ENCODE measurements at places on chromosomes 1 and 21.

DNA sequence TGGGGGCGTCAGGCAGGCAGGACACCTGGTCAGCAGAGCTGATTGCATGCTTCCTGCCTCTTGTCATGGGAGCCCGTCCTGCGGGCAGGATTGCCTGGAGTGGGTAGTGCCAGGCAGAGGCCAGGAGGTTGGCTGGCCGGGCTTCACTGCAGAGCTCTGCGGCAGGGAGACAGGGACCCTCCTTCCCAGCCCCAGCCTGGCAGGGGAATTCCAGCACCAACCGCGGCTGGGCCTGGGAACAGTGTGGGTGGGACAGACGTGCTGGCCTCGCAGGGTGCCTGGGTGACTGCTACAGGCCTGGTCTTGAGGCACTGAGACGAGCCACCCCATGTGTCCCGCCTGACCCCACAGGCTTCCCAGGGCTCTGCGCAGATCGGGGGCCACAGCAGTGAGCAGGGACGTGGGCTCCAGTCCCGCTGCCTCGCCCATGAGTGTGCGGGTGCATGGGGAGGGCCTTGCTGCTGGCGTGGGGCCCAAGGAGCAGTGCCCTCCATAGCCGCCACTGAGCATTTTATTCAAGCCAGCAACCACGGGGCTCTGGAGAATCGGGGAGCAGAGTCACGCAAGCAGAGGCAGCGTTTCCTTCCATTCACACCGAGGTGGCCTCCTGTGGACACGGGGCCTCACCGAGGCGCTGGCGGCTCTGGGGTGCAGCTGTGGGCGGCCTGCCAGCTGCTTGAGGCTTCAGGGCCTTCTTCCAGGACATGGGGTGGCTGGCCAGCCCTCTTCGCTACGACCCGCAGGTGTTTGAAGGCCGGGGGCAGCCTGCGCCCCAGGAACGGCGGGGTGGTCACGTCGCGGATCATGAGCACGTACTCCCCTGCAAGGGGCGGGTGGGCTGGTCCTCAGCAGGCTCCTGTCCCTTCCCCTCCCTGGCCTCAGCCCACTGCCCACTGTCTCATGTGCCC is 70.3 kb downstream of the MORN1 start:
- DNase-seq: no peak

- DNase-seq: no peak
These were observed 12.0 kb downstream of the OTUD3 start for GRCh38 chr1:19894218-19894617.

GRCh38 chr1:107695341-107695740 is 269.6 kb downstream of the VAV3 start:
- DNase-seq: no peak

DNA sequence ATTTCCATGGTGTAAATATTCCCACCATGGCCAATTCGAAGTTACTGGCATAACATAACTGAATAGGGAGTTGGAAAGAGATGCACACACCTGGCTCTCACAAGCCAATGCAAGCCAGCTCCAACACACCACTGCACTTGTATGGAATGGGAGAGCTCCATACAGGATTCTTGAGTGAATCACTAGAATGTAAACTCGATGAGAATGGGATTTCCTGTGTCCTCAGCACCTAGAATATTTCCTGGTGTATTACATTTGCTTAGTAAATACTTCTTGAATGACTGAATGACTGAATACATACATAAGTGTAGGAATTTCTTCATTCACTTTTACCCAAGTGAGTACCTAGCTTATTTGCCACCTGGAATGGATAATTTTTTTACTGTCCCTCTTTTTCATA is 16.2 kb upstream of the PPIE start:
- no peak for DNase-seq

DNA sequence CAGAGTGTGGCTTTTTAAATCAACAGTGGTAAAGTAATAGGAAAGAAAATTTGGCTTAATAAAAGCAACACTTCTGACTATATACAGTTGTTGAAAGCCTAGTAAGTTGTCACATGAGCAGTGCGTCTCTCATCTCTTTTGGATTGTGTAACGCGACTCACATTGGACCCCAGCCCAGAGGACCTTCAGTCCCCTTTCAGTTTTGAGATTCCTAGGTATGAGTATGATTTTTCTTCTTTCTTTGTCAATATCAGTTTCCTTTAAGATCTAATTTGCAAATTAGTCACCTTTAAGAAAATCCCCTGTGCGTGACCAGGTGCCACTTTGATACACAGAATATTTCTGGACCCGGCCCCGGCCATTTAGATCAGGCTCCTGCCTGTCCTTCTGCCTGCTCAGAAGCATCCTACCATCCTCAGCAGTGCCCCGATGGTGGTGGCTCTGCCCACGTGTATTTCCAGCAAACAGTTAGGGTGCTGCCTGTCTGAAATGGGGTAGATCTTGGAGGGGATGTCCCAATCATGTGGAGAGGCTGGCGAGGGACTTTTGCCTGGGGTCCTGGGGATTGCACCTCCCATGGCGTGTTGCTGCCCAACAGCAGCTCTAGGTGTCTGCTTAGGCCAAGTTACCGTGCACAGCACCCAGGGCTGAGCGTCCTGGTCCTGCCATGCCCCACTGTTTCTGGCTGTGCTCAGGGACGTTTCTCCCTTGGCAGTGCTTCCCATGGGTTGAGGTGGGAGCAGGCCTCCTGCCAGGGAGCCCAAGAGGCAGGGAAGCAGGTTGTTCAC is 21.1 kb downstream of the SNAP47 start:
- no peak for DNase-seq

- no peak for DNase-seq
These were observed 61.9 kb downstream of the TIAM1 start for GRCh38 chr21:31282095-31282709.

- DNase-seq: peak; percentile 56
These were observed 86.8 kb downstream of the LRRC8C start for GRCh38 chr1:89719502-89720306.

DNA sequence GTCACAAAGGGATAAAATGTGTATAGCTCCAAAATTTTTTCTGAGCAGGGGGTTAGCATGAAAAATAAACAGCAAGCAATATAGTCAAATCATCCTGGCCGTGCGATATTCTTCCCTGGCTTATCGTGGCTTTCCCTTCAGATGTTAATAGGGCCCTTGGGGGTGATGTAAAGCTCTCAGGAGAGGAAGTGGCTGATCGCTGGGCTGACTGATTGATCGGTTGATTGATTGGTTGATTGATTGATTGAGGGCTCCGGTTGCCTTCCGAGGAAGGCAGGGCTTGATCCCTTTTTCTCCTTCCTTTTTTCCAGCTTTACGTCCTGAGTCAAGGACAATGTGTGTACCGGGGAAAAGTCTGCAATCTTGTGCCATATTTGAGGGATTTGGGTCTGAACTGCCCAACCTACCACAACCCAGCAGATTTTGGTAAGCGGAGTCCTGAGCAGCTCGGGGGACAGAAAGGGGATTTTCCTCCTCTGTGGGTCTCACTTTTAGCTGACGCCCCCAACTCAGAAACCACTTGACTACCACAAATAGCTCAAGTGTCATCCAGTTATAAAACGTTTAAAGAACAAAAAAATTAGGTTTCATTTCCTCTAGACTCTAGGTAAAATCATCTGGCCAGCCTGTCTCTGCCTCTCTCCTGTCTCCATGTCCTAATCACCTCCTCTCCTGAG is 29.5 kb downstream of the TFF3 start:
- no peak for DNase-seq

GRCh38 chr21:38142224-38142623 is 114.6 kb upstream of the KCNJ15 start:
- no peak for DNase-seq

DNA sequence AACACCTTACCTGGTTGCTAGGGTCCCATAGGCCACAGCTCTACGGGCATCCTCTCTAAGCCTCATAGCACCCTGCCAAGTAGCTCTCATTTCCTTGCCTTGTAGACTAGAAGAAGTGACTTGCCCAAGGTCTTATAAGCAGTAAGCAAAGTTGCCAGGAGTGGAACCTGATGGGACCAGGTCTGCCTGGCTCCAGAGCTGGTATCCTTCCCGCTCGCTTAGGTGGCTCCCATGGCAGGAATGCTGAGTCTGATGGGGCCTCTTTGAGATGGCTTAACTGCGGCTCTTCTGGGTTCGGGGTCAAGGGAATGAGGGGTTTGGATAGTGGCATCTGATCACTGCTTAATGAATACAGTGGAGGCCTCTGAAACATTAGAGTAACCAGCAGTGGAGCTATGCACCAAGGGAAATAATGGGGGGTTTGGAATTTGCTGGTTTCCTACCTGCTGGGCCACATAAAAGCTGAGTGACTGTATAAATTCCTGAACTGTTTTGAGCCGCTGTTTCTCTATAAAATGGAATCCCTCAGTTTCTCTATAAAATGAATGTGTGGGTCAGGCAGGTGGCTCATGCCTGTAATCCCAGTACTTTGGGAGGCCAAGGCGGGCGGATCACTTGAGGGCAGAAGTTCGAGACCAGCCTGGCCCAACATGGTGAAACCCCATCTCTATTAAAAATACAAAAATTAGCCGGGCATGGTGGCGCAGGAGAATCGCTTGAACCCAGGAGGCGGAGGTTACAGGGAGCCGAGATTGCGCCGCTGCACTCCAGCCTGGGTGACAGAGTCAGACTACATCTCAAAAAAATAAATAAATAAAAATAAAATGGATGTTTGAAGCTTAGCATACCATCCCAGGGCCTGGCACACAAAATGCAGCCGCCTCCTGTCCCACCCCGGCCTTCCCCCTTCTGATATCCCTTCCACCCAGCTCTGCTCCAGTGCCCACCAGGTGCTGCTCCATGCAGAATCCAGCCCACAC is 12.4 kb downstream of the FAM151A start:
- DNase-seq: no peak

DNA sequence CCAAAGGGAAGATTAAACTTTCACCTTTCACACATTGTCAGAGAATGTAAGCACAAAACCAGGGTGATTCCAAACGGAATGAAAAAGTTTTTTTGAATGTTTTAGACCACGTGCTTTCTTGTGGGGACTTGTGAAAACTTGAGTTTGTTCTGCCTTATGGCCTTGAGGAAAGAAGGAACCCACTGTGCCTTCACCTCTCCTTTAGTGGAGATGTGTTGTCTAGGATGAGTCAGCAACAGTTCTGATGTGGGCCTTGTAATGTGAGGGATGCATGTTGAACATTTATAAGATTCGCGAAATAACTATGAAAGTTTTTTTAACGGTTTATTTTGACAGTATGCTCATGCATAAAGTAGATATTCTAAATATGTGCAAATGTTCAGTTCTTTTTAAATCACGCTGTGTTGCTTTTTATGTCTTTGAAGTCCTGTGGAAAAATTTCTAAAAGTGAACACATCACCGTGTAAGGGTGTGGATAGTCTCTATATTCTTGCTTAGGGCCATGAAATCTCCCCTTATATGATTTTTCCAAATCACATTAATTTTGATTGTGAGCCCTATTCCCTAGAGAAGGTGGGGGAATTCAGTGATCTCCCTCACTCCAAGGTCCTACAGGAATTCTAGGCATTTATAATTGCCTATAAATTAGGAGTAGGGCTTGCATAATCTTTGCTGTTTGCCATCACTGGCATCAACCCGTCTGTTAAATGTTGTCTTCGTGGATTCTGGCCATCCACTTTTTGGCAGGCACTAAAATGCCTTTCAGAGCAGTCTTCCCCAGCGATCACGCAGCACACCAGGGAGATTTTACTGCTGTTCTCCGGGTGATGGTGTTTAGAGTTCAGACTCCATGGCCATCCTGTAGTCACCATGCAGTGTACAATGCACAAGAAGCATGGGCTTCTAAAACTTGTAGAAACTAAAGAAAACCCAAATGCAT is 47.4 kb downstream of the PLA2G4A start:
- DNase-seq: no peak

- DNase-seq: no peak
These were observed 4.3 kb downstream of the TRABD2B start for GRCh38 chr1:47992720-47993415.

DNA sequence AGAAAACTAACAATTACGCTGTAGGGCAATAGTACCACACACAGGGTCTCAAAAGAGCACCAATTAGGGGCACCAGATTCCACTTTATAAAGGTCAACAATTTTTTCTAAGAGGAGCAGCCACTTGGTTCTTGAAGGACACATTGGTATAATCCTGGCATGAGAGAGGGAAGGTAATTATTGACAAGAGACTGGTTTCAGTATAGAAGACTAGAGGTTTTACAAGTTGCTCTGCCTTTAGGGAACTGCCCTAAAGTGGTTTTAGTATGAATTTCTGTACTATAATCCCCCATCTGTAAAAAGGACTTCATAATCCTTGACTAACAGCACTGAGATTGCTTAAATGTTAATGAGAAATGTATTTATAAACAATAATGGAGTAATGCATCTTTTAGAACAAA is 648.5 kb upstream of the PTBP2 start:
- DNase-seq: no peak

DNA sequence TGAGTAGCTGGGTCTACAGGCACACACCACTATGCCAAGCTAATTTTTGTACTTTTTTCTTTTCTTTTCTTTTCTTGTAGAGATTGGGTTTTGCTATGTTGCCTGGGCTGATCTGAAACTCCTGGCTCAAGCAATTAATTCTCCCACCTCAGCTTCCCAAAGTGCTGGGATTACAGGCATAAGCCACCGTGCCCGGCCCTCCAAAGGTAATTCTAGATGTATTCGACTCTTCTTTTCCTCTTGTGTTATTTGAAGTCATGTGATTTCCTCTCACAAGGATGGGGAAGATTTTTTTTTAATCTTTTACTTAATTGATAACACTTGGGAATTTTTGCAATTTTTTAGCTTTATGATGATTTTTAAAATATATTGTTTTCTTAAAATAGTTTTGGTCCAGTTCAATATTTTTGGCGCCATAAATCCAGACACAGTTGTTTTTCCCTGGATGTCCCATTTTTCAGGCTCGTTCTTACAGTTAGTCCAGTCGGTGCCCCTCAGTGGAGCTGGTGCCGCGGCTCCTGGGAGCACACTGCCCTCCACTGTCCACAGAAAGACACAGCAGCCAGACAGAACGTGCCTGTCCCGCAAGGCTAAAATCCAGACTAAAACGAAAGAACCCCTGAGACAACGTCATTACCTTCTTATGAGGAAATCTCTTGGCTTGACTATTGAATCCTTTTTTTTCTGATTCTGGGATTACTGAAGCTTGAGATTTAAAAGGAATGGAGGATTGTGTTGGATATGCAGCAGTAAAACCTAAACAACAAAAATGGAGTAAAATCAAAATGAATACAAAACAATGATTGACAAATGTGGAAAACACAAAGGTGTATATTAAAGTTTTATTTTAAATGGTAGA is 22.4 kb downstream of the STPG1 start:
- peak; percentile 61 for DNase-seq

DNA sequence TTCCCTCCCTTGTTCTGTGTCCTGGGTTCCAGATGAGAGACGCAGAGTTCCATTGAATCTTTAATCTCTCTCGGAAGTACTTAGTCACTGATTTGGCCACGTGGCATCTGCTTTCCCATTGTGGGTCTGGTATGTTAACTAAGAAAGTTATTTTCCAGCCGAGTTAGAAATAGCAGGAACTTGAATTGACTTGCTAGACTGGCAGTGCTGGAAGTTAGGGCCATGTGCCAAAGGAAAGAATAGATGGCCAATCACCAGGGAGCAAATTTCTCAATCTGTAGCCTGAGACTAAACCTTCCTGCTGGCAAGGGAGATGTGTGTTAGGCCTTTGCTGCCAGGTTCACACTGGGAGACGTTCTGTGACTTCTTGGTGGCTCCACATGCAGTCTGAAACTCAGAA is 24.2 kb upstream of the SLFNL1 start:
- DNase-seq: no peak

- peak; percentile 52 for DNase-seq
These were observed 34.4 kb upstream of the COP1 start for GRCh38 chr1:176241385-176242015.

- DNase-seq: no peak
These were observed 9.9 kb upstream of the NPHP4 start for GRCh38 chr1:6001992-6002576.

- no peak for DNase-seq
These were observed 96.2 kb upstream of the AKT3 start for GRCh38 chr1:243946253-243946652.

GRCh38 chr1:66330722-66331141 is 203.2 kb upstream of the SGIP1 start:
- DNase-seq: peak; percentile 55

All from CD14-positive monocyte (primary cell).